Activated CD8-positive, alpha-beta T cell treated with anti-CD3 and anti-CD28 coated beads for 36 hours (primary cell): ENCODE measurements at places on chromosomes 11 and 22.

- DNase-seq: peak; percentile 47
These were observed 8.5 kb downstream of the DCHS1 start for GRCh38 chr11:6646918-6647679.

DNA sequence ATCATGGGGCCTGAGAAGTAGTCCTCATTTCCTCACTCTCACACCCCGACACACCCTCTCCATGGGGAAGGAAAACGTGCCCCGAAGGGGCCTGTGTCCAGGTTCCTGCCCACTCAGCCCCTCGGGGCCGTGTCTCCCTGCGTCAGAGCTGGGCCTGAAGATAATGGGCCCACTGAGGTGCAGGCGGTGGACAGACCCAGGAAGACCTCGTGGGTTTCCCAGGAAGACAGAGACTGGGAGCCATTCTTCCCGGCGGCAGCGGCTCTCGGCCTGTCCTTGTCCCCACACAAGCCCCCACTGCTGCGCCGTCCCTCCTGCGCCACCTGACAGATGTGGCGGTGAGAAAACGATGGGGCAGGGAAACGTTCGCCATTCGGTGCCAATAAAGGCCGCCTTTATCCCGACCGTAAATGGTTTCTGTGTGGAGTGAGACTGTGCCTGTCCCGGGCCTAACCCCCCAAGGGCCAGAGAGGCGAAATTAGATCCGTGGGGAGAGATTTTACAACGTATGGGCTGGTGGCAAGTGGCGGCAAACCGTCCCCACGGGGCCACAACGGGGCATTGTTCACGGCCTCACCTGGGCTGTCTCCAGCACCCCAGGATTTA is 89.0 kb downstream of the CDKN1C start:
- DNase-seq: peak; percentile 0

GRCh38 chr11:111729071-111729830 is 36.9 kb downstream of the PPP2R1B start:
- no peak for DNase-seq

DNA sequence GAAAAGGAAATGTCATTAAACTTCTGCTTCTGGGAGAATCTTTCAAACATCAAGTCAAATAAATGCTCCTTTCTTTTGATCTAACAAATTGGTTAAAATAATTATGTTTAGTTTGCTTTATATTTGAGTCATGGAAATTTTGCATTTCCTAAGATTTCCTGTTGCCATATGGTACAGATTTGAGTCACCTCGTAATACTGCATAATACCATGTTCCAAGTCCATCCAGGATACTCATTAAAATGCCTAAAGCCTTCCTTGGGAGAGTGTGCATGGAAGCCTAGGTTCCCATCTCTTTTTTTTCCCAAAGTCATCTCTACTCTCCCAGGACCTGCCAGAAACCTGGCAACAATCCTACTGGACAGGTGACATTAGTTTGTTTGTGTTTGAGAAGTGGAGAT is 4.2 kb downstream of the OR9I1 start:
- DNase-seq: no peak

GRCh38 chr11:44651535-44652155 is 75.1 kb upstream of the TSPAN18 start:
- DNase-seq: no peak

DNA sequence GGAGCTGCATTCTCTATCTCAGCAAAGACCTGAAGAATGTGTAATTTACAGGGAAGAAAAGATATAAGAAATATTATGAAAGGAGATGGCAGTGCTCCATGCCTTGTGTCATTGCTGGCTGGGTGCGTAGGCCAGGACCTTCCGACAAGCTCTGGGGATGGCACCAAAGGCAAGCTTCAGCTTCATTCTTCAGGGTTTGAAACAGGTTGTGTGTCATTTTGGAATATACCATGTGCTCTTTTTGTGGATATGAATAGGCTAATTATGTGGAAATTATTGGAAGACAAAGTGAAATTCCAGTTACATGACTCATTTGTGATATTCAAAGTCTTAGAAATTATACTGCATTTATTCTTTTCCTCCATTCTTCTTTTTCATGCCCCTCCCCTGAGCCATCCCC is 5.7 kb upstream of the KIRREL3 start:
- no peak for DNase-seq

DNA sequence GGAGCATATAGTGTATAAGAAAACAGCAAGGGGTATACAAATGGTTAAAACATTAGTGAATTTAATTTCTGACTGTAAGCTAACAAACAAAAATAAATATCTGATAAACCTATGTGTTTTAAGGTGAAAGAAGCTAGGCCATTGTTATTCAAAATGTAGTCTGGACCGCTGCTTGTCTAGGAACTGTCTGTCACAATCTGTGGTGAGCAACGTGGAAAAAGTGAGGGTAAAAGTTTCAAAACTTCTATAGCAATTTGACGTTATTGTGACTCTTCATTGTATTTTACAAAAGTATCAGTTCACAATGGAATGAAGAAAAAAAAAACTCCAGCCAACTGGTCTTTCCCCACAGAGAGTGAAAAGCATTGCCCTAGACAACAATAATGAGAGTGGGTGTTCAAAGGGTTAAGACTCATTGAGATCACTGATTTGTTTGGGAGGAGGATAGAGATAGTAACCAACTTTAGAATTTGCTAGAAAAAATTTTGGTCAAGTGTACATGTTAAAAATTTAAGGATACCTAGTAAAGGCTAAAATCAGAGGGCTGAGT is 79.1 kb downstream of the UVRAG start:
- DNase-seq: peak; percentile 39

DNA sequence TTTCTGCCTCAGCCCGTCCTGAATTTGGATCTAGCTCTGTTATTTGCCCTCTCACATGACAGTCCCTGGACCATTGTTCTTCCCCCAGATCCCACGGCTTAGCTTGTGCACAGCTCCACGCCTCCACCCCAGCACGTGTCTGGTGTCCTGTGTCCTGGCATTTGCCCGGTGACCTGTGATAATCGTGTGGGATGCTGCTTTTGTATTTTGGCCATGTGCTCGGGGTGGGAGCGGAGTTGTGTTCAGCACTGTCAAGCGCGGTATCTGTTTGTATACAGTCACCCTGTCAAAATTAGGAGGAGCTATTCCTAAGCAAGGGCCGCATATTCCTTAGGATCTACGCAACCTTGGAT is 11.9 kb downstream of the ADAMTS8 start:
- DNase-seq: no peak

- peak; percentile 49 for DNase-seq
These were observed 21.8 kb upstream of the RRM1 start for GRCh38 chr11:4072668-4073285.

GRCh38 chr22:39269095-39269790 is 24.5 kb upstream of the PDGFB start:
- no peak for DNase-seq

GRCh38 chr11:129951201-129951865 is 51.3 kb downstream of the PRDM10 start:
- no peak for DNase-seq

GRCh38 chr11:13668957-13669521 is 571 bp downstream of the FAR1 start:
- peak; percentile 63 for DNase-seq

DNA sequence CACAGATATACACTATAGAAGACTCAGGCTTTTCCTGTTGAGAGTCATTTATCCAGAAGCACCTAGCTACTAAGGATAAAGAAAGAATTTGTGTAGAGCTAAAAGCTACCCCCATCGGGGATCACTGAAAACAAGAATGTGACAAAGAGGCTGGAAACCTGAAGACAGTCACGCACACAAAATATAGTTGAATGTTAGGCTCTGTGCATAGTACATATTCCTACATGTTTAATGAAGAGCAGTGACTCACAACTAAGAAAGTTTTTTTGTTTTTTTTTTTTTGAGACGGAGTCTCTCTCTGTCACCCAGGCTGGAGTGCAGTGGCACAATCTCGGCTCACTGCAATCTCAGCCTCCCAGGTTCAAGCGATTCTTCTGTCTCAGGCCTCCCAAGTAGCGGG is 8.4 kb downstream of the OR10V1 start:
- no peak for DNase-seq

GRCh38 chr11:112229746-112230433 is 3.7 kb downstream of the PTS start:
- DNase-seq: no peak

DNA sequence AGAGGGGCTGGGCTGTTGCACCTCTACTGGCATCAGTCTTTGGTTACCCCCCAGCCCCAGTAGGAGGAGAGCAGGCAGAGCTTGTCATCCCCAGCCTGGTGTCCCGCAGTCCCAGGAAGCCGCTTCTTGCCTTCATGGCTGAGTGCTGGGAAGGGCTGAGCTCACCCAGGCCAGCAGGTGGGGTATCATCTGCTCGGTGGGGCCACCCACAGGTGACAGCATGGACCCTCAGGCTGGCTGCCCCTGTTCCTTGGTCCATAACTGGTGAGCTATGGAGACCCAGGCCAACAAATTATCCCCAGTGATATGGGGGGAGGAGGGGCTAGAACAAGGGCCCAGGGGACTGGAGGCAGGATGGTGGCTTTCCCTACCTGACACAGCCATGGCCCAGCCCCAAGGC is 6.5 kb upstream of the RHOD start:
- no peak for DNase-seq

GRCh38 chr11:123429913-123430720 is at the start of gene GRAMD1B:
TSS of gene GRAMD1B (plus strand) at chr11:123430269. CDS start at chr11:123430793, 524 bp downstream.
- DNase-seq: peak; percentile 87

- no peak for DNase-seq
These were observed 44.5 kb downstream of the ANO1 start for GRCh38 chr11:70122490-70123198.

GRCh38 chr11:34344768-34345539 is 12.9 kb downstream of the ABTB2 start:
- DNase-seq: no peak

DNA sequence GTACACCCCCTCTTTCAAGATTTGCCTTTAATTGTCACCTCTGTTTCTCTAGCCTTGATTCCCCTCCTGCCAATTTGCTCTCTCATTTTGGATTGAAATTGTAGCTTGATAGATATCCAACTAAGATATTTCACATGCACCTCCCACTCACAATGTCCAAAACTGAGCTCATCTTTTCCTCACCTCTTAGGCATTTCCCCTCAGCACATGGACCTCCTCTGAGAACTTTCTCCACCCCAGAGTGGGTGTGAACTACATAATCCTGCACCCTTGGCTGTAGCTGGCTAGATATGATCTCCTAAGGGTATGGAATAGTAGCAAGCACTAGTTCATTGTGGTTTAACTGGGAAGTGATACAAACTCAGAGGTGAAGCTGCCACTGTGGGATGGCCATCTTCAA is 91.5 kb upstream of the SESN3 start:
- DNase-seq: no peak

GRCh38 chr11:121494355-121495099 is 41.8 kb upstream of the SORL1-AS1 start:
- peak; percentile 85 for DNase-seq

GRCh38 chr11:130694488-130695045 is 221.7 kb downstream of the SNX19 start:
- no peak for DNase-seq

DNA sequence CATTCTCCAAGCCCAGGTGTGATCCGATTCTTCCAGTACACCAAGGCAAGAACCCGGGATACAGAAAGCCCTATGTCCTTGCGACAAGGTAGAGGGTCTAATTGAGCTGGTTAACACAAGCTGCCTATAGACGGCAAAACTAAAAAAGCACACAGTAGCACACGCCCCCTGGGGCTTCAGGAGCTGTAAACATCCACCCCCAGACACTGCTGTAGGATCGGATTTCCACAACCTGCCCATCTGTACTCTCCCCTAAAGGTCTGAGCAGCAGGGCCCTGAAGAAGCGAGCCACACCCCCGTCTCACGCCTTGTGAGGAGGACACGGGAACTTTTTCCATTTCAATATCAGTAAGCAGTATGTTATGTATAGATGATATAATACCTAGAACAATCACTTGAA is 624.7 kb downstream of the BUD13 start:
- DNase-seq: no peak

- DNase-seq: no peak
These were observed 53.0 kb downstream of the MICAL2 start for GRCh38 chr11:12163181-12163941.

GRCh38 chr11:134261626-134262488 is 8.5 kb downstream of the ACAD8 start:
- peak; percentile 51 for DNase-seq

DNA sequence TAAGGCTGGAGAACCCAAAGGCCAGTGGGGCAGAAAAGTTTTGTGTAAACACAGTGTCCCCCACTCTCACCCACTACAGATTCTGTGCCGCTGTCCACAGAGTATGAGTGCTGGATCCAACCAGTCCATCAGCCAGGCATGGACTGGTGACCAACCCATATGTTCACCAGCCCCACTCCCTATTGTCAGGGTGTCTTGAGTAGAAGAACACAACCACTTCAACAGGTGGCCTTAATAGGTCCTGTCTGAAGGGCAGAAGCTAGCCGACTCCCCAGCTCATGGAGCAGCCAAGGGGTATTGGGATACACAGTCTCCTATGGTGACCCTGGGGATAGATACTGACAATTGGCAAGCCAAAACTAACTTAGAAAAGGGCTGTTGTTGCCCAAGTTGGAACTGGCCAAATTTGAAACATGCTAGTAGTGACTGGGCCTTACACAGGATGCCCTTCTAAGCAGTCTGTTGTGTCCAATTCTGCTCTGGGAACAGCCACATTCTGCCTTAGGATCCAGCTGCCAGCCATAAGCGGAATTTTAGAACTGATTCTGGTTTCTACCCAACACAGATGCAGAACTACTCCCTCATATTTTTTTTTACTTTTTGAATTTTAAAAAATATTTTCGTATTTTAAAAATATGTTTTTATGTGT is 19.8 kb upstream of the PGM2L1 start:
- peak; percentile 10 for DNase-seq

DNA sequence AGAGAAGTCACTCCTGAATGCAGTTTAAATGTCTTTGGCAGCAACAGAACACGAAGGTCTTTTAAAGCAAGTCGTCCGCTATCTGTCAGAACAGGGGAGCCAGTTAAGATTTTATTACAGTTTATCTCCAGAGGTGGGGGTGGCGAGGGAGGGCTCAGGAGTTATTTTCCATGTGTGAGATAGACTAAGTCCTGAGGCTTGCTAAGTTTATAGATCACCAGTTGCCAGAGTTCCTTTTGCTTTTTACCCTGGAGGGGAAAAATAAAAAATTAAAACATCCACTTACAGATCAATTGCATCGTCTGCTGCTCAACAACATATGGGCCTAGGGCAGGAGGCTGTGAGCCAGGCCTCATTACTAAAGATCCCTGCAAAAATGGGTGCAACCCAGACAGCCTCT is 90.7 kb downstream of the SNX19 start:
- DNase-seq: no peak

DNA sequence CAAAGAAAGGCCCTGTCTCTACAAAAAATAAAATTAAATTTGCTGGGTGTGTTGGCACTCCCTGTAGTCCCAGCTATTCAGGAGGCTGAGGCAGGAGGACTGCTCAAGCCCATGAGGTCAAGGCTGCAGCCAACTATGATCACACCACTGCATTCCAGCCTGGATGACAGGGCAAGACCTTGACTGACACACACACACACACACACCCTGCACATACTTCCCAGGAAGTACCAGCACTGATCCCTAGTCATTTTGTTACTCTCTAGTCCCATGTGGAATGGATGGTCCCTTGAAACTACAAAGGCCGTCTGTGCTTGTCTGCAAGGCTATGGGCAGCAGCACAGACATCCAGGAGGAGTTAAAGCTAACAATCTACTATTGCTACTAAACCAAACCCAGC is 59.7 kb upstream of the CYP2D6 start:
- no peak for DNase-seq
